ENCODE measurements at places on chromosomes 2 and 18.

- DNase-seq, result no peak
Measured at GRCh38 chr2:31269087-31269486, 35.1 kb downstream of the EHD3 start.

DNA sequence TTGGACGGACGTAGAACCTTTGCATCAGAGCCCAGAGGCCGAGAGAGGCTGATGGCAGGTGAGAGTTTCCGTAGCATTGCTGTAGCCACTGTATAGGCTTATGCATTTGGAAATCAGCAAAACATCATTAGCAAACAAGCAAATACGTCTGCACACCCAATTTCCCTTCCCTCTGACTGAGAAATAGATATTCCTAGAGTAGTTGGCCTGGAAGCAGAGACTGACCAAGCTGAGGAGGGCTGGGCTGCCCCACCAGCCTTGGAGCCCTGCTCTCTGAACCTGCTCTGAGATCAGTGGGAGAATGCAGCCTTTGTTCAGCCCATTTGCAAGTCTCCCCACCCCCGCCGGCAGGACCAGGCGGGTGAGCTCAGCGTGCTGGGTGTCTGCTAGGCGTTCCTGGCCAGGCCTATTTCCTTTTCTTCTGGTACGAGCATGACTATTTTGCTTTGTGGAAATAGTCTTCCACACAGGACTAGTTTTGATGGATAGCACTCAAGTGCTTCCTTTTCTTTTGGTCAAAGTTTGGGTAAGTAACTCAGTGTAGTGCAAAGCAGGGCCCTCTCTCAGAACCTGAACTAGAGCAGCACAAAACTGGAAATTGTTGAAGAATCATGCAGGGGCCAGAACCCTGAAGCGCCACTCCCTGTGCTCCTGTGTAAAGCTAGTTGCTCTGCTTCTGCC, 21.9 kb upstream of the RNF149 start:
- no peak for DNase-seq

- no peak for DNase-seq
Measured at GRCh38 chr2:117917223-117917917, 96.5 kb downstream of the CCDC93 start.

DNA sequence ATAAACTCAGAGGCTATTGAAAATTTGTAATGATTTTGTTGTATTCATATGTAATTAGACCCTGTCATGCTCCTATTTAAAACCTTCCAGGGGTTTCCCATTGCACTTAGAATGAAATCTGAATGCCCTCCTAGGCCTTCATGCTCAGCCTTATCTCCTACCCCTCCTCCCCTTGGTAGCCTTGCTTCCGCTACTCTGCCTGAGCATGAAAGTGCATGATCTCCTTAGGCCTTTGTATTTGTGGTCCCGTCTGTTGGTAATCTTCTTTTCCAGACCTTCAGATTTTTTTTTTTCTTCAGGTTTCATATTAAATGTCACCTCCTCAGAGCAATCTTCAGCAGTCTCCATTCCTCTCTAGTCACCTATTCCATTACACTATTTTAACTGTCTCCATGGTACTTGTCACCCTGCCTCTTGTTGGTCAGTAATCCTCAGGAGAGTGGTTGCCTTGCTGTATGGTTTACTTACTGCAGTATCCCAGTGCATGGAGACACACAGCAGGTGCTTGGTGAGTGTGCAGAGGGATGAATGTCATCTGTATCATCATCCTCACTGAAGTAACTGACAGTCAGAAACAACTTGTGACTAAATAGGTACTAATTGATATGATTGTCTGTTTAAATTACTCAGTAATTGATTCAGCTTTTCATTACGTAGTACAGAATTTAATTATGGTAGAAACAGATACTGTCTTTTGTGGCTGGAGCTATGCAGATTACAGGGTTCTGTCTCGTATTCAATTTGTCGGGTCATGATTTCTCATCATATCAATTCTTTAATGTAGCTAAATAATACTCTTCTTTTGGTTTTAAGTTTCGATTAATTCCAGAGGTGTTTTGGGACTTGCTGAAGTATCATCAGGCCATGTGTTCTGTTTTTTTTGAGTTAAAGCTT, 63.9 kb downstream of the PHLPP1 start:
- DNase-seq, result no peak

DNA sequence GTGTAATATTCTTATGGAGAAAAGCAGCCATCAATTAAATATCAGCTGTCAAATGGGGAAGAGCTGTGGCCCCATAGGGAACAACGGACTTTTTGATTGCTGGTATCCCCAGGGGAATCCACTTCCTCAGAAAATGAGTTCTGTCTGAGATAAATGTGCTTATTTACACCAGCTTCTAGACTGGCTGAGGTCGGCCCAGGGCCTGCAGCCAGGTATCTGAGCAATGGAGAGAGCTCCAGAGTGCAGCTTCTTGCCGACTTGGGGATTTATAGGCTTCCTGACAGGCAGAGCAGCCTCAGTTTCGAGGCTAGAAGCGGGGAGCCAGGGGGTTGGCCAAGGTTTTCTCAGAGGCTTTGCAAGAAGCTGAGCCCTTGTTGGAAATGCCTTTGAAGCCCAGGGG, 67.2 kb downstream of the MCFD2 start:
- DNase-seq, result no peak

GRCh38 chr2:1366546-1367134, 46.6 kb upstream of the TPO start:
- DNase-seq, result no peak

- no peak for DNase-seq
Measured at GRCh38 chr18:51425475-51425874, 228.0 kb upstream of the MEX3C start.

GRCh38 chr2:144825331-144826020, 305.6 kb upstream of the ZEB2 start:
- DNase-seq, result no peak

DNA sequence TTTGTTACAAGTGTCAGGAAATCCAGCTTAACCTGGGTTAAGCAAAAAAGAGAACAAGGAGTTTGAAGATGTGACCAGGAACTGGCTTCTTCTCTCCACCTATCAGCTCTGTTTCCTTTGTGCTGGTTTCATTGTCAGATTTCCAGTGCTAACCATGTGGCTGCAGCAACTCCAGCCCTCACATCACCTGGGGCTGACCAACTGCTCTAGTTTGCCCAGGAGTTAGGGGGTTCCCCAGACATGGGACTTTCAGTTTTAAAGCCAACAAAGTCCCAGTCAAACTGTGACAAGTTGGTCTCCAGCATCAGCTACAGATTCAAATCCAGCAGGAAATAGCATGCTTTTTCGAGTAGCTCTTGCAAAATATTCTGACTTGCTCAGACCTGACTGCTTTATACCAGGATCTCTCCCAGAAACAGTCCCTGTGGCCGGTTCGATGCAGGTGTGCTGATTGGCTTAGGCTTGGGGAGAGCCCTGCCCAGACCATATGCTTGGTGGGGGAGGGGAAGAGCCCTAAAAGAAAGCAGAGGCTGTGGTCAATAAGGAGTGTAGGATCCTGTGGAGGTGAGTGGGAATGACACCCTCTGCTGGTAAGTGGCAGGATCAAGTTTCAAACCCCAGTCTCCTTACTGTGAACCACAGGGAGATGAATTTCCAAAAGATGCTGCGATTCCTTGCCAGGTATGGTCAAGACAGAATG, 49.5 kb downstream of the KCNE4 start:
- no peak for DNase-seq

DNA sequence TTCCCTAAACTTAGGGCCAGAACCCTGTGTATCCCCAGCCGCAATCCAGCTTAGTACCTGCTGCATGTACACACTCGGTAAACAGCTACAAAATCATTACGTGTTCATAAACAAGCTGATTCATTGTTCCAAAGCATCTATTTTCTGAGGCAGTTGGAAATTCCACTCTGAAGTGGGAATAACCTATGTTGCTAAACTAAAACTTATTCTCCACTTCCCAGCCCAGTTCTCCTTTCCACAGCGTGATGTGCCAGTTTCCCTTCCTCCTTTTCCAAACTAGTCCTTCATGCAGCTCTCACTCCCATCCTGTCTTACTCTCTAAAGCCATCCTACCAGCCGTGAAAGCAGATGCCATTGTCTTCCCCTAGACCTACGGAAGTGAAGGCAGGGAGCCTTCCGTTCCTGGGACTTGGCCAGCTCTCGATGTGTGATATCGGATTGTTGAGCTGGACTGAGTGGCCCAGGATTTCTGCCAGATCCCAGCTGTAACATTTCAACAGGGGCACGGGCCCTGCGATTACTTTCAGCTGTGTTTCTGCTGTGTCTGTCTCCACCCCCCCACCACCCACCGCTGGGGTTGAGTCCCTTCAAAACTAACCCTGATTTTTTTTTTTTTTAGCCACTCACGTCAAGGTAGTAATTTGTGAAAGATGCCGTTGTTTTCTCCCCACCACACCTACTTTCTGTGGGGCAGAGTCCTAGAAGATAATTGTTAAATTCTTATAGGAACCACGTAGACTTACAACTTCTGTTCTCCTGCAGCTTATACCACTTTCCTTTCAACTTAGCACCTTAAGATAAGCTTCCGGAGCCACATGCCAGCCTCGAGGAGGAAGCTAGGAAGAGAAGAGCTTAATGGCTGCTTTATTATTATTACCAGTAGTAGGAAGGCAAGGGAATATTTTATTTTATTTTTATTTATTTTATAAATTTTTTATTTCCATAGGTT, 100.9 kb downstream of the CRIM1 start:
- DNase-seq, result no peak

- DNase-seq, result no peak
Measured at GRCh38 chr18:35618696-35619095, 37.2 kb downstream of the GALNT1 start.

GRCh38 chr2:220717283-220717682, 854.8 kb downstream of the EPHA4 start:
- DNase-seq, result no peak

DNA sequence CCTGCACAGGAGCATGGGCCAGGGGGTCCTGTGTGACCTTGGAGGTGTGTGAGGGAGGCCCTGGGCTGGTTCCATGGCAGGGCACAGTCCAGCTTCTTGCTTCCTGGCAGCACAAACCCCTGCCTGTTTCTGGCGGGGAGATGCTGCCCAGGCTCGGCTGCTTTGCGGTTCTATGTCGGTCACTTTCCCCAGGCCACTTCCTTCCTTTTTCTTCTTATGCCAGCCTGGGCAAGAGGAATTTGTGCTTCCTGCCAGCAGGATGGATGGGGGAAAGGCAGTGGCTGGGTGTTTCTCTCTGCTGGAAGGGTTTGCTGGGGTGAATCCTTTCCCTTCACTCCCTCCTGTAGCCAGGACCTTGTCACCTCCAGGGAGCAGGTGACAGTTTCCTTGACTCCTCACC, 24.3 kb downstream of the ASAP2 start:
- DNase-seq, result no peak

DNA sequence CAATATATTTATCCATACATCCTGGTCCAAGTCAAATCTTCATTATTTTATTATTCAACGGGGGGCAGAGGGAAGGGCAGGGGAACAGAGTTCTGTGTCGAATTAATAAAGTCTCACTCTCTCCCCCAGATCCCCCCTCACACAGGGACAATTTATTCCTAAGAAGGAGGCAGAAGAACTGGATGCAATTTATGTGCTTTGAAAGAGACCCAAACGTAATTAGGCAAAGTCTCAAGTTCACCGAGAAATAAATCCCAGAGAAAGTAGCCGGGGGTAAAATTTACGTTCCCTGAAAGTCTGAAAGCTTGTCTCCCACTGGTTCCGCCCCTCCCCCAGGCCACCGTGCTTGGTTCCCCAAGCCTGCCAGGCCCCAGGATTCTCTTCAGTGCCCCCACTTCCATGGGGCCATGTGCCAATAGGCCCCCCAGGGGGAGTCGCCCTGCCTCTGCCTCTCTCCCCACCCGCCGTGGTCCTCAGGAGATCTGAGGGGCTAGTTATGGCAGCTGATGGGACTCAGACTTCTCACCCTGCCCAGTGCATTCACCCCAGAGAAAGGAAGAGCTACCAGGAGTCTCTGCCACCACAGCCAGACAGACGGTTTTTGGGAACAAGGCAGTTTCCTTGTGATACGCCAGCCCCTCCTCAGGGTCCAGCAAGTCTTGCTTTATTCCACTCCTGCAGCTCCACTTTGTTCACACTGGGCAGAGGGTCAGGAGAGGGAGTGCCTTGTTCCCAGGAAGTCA, 215.5 kb downstream of the CYP26B1 start:
- no peak for DNase-seq

DNA sequence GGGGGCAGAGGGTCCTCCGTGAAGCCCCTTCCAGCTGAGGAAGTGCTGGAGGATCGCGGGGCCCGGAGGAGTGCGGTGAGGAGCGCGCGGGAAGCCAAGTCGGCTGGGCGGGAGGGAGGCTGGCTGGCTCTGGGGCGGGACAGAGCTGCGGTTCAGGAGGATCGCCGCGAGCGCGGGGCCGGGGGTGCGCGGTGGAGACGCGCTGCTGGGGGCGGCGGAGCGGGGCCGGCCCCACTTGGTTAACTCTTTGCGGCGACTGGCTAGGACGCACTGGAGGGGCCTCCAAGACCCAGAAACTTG, 464 bp downstream of the CYBRD1 start:
- no peak for DNase-seq

DNA sequence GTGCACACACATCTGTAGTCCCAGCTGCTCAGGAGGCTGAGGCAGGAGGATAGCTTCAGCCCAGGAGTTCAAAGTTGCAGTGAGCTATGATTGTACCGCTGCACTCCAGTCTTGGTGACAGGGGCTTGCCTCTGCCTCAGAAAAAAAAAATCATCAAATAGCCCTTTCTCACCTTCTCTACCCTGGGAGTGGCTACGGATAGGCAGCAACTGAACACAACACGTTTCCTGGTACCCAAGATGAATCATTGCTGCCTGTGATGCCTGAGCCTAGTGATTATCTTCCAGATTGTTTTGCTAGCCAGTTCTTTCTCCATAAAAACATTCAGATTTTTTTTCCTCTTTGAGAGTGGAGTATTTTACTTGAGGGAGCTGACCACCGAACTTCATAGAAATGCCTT, 13.5 kb downstream of the INPP4A start:
- DNase-seq, result no peak

DNA sequence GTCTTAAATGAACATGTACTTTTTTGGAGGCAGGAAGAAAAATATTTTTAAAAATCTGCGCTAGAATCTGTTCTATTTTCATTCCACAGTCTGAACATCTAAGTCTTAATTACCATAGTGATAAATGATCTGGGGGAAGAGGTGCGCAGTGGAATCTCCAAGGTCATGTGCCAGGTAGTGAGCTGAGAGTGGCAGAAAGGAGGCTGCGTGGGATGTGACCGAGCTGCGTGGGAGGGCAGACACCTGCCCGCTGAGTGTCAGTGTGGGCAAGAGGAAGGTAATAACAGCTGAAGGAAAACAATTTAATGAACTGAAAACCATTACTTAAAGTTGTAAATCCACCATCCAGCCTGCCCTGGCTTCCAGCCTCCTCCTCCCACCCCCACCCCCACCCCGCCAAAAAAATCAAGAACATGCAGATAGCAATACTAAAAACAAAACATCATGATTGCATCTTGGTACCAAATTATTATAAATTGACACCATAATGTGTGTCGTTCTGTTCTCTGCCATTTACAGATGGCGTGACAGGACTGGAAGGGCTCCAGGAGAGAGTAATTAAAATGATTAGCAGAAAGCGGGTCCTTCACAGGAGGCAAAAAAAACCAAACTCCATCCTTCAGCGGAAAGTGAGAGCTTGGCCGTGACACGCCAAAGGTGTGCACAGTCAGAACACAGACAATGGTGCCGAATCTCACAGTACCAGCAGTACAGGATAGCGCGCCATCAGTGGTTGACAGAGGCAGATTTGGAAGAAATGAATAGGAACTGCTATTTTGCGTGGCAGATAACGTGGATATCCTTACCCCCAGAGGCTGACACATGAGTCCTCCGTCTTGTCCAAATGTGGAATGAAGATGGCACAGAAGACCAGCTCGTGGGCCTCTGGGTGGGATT, 11.4 kb upstream of the DTNB start:
- DNase-seq, result no peak
